ENCODE measurements at places on chromosomes 11 and 22.

GRCh38 chr22:19523240-19524169 is 705 bp downstream of the CLDN5 start:
- no peak for DNase-seq

DNA sequence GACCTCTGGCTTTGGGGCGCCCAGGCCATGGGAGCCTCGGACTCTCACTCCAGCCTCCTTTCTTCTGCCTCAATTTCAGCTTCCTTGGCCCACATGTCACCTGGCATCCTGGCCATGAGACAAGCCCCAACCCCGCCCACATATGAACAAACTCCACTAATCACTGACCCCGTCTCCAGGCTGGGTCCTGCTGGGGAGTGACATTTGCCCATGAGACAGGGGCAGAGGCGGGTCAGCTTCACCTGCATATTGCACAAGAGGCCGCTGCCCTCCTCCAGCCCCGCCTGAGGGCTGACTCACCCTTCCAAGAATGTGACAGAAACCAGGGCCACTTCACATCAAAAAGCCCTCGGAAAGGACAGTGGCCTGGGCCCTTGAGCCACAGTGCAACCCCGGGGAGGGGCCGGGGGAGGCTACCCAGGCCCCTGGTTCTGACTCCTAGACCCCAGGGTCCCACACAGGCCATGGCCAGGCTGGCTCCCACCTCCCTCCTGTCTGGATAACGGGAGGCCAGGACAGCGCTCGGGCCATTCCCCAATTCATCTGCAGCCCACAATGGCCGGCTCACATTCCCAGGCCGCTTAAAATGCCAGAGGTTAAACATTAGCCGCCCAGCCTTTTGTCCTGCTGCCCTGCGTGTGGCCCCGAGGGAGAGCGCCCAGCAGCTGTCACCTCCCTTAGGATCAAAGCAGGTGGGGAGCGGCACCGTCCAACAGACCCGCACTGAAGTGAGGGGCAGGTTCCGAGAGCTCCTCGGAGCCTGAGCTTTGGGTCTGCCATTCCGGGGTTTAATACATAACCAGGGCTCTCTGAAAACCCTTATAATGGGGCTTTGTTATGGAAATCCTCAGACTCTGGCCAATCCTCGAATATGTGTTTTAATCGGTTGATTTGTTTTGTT is 42.3 kb downstream of the TRMU start:
- DNase-seq: no peak

- DNase-seq: peak; percentile 18
Measured at GRCh38 chr11:76918941-76919386, 58.2 kb downstream of the ACER3 start.

DNA sequence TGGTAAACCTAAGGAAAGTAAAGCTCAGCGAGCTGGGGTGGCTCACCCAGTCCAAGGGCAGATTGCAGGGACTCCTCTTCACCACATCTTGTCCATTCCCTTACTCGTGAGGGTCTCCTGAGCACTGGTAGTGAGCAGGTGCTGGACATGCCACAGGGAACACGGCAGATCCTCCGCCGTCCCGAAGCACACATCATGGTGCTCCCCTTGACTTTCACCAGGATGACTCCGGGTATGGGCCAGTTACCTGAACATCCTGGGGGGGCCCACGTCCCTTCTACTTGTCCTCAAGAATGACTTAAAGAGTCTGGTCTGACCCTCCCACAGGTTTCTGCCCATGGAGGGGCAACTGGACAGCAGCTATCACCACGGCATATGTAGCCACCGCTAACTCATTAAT is 8.0 kb upstream of the SF1 start:
- no peak for DNase-seq

DNA sequence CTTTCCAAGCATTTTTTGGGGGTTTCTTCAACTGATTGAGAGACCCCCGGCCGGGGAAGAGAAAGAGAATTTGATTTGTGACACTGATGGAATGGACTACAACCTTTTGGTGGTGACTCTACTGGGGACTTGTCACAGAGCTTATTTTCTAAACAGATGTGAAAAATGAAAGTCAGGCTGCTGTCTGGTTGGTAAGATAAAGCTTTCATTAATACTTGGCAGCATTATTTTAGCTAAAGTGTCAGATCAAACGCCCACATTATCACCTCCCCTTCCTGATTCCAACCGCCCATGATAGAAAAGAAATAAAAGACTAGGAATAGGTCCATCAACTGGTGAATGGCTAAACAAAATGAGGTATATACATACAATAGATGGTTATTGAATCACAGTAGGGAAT is 45.6 kb upstream of the EHF start:
- no peak for DNase-seq

All from NCI-H187 (cell line).